HuH-7.5 (cell line): ENCODE measurements at places on chromosomes 6 and 20.
A peak's percentile ranks its signal among the peaks of the same experiment; 100 is the strongest.

DNA sequence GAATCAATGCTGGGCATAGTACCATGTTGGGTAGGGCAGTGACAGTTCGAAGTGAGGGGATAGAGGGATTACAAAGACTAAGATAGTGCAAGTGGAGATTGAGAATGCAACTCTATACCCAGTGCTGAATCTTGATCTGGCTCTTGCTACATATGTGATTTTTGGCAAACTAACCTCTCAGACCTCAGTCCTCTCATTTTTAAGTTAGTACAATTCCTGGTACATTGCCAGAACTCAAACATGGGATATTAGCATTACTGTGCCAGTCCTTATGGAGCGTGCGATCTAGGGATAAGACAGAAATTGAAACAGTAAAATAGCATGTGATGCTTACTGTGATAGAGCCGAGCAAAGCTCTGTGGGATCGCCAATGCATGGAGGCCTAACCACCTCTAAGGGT, 188.4 kb downstream of the MTFR2 start:
- no peak for DNase-seq

GRCh38 chr6:24721461-24722215, 2.7 kb upstream of the C6orf62 start:
- peak; percentile 31 for DNase-seq

DNA sequence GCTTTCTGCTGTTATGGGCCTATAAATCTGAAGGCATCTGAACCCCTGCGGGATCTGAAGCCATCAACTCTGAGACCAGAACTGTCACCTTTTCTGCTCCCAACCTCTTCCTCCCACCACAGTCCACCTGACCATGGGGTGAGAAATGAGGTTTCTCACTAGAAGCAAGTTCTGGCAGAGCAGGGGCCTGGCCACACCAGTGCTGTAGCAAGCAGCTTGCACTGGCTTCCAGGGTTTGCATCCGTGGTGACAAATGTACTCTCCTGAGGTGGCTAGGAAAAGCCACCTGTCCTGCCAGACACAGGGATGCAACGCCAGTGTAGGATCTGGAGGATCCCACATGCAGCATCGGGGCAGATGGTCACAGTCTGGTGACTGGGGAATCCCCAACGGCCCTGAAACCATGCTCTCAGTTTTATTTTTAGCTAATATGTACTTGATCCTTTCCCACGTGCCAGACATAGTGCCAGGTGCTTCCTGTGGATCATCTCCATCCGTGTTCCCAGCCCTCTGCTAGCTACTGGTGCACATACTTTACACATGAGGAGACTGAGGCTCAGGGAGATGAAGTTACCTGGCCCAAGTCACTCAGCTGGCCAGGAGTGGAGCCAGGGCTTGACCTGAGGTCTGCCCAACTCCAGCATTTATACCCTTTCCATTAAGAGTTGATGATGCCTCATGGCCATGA, 122.1 kb upstream of the SPACA1 start:
- DNase-seq, result no peak

DNA sequence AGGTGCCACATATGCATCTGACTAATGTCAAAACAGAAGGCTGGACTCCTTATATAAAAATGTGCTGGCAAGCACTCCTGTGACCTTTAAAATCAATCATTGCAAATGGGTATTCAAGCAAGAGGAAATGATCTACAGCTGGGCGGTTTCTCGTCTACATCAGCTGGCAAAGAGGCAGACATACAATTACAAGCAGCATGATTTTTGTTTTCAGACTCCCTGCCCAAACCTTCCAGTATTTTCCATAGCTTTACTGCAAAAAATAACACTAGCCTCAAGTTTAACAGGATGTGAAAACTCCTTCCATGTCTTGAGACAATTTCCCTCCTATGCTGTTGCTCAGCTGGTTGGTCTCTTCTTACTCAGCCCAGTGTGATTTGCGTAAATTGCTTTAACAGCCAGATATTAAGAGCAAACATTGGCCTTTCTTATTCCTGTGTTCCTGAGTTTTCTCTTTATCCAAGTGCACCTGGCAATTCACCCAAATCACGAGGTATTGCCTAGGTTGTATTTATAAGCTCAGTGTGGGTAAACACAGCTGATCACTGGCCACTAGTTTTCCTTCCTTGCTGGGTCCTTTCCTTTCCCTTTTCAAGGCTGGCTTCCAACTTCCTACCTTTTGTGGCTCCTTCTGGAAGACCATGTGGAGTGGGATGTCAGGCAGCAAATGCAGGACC, 130.4 kb downstream of the MOXD1 start:
- no peak for DNase-seq

- no peak for DNase-seq
These were observed 157.9 kb downstream of the KIF16B start for GRCh38 chr20:16415071-16416053.

DNA sequence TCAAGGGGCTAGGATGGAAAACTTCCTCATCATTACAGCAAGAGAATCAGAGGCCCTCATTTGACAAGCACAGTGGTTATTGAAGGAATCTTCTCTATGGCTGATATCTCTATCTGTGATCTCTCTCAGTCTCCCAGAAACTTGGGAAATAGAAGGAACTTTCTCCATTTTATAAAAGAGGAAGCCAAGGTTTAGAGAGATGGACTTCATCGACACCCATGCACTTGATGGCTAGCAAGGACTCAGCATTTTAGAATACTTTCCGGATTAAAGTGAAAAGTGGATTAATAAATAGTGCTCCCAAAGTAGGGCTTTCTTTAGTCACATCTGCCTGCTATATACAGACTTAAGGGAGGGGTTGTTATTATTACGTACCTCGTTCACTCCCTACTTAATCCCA, 34.2 kb upstream of the TGM3 start:
- DNase-seq, result no peak

DNA sequence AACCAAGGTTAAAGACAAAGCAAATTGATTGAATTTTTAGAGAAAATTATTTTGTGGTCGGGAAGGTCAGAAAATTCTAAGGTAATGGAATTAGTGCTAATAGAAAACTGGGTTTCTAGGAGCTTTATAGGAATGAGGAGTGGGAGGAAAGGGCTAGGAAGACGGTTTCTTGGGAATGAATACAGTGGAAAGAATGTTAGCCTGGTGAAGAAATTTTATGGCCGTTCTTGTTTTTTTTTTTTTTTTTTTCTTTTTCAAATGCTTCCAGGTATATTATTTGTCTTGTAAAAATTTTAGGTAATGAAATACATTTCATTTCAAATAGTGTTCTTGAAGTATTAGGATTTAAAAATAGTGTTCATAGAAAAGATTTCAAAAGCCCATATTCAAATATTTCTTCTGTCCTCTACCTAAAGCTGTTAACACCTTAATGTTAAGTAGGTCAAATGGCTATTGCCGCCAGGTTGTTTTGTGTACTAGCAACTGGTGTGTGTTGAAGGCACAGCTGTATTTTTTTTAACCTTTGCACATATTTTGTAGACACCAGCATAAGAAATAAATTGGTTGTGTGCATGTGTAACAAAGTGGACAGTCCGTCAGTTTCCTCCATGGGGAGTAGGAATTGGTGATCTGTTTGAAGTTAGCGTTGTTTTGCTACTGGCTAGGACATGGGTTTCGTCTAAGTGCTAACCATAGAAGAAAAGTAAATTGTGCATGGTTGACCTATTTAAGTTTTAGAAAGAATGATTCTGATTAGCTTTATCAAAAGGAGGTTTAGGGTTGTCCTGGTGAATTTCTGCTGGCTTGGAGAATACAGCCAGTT, 32.3 kb downstream of the AFDN start:
- DNase-seq, result no peak

GRCh38 chr20:23647346-23647745, 9.6 kb upstream of the CST3 start:
- DNase-seq, result no peak

GRCh38 chr6:137949686-137950390, 82.8 kb downstream of the TNFAIP3 start:
- no peak for DNase-seq

DNA sequence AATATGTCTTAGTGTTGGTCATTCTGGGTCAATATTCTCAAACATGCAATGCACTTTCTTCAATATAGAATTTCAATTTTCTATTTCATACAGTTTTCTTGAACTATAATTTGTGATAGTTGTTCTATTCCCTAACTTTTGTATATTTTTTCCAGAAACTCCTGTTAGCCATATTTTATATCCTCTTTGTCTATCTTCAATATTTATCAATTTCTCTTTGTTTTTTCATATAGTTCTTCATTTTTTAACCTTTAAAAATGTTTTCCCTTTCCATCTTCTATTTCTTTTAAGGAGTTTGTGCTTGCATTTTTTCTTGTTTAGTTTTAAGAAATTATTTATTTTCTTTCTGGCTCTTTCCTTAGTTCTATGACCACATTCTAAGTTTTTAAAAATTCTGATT, 42.0 kb upstream of the MBOAT1 start:
- DNase-seq, result no peak
